ENCODE measurements at places on chromosomes 16 and 17. TPM values are rescaled to one million over a fixed set of nuclear protein-coding genes. Genes with fewer than 3 reads are reported as not detected.

The RAB11FIP4 gene
- 46.0 TPM for total RNA-seq

The CCDC78 gene
- 3.7 TPM for total RNA-seq

The BEAN1 gene
- total RNA-seq, result not detected

The CDH3 gene
- 3.6 TPM for total RNA-seq

The ITGB3 gene
- total RNA-seq, result 15.4 TPM

The AIPL1 gene
- total RNA-seq, result not detected

The TMEM100 gene
- total RNA-seq, result 7.1 TPM

The KCNH4 gene
- not detected for total RNA-seq

The NPIPB8 gene
- total RNA-seq, result 0.74 TPM

The MED31 gene
- 14.3 TPM for total RNA-seq

The HBA2 gene
- total RNA-seq, result 64.9 TPM

The PRRT2 gene
- total RNA-seq, result 1.4 TPM

GRCh38 chr16:19240494-19240893 is 45.0 kb upstream of the CLEC19A start:
- DNase-seq, result no peak
- H3K4me3 ChIP-seq, result no peak overlapping the region
- H3K4me1 ChIP-seq, result no peaks in the 10 kb centered on the region
- H3K36me3 ChIP-seq, result no peaks in the 10 kb centered on the region

GRCh38 chr17:64448665-64449512 is at the start of gene MILR1:
Gene MILR1 (plus strand): TSS chr17:64449115. CDS start chr17:64449169, 54 bp downstream.
- peak; percentile 33 for DNase-seq
- H3K4me3 ChIP-seq, result no peak within 1 kb of the TSS
- H3K27ac ChIP-seq, result peak within 1 kb of the TSS; percentile 9
- H3K4me1 ChIP-seq, result no peaks in the 10 kb centered on the region

- H3K27ac ChIP-seq, result no peak overlapping the region
- no peaks in the 10 kb centered on the region for H3K4me1 ChIP-seq
- no peaks in the 10 kb centered on the region for H3K36me3 ChIP-seq
These were observed 113.5 kb downstream of the TMEM132E start for GRCh38 chr17:34692920-34693319.

DNA sequence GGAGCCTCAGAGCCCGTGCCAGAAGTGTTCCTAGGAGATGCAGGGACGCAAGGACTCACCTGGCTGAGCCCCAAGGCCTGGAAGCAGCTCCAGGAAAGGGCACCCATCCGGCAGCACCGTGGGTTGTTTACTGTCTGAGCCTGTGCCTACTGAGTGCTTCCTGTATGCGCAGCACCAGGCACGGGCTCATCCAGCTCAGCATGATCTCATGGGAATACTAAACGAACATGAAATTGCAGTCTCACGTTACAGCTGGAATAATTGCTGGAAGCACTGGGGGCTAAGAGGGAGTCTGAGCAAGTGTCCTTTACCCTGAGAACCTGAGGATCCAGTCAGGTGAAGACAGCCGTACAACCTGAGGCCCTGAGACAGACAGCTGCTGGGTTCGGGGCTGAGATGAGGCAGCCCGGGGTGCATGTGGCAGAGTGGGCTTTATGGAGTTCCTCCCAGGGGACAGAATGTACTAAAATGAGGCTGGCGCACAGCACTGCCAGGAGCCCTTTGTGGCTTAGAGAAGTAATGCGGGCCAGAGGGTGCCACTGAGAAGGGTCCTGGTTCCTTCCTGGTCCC is 5.4 kb downstream of the CTRL start:
- H3K27me3 ChIP-seq, result no peaks in the 10 kb centered on the region
- H3K4me1 ChIP-seq, result no peaks in the 10 kb centered on the region

DNA sequence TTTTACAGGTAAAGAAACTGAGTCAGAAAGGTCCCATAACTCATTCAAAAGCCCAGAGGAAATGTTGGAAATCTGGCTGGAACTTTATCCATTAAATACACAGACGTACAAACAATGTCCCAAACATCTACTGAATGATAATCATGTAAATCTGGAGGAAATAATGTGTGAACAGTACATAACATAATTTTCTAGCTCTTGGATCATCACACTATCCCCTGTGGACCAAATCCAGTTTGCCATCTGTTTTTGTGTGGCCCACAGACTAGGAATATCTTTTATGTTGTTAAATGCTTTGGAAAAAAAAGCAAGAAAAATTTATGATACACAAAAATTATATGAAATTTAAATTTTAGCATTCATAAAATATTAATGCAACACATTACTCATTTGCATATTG is 389.9 kb upstream of the SOX9 start:
- H3K36me3 ChIP-seq, result no peaks in the 10 kb centered on the region
- DNase-seq, result no peak
- H3K4me3 ChIP-seq, result no peak overlapping the region
- no peaks in the 10 kb centered on the region for H3K4me1 ChIP-seq
- no peak overlapping the region for H3K27ac ChIP-seq
- no peaks in the 10 kb centered on the region for H3K27me3 ChIP-seq

- H3K27ac ChIP-seq, result no peak overlapping the region
- DNase-seq, result no peak
- H3K4me1 ChIP-seq, result no peaks in the 10 kb centered on the region
- no peaks in the 10 kb centered on the region for H3K36me3 ChIP-seq
- H3K27me3 ChIP-seq, result no peaks in the 10 kb centered on the region
- H3K4me3 ChIP-seq, result no peak overlapping the region
These were observed 13.5 kb downstream of the MTHFSD start for GRCh38 chr16:86541560-86541959.

GRCh38 chr16:14473488-14473887 is 156.6 kb downstream of the PARN start:
- H3K4me1 ChIP-seq, result no peaks in the 10 kb centered on the region
- H3K4me3 ChIP-seq, result no peak overlapping the region
- no peak overlapping the region for H3K27ac ChIP-seq
- no peak for DNase-seq
- H3K27me3 ChIP-seq, result no peaks in the 10 kb centered on the region

GRCh38 chr16:50469121-50469743 is 79.0 kb upstream of the NKD1 start:
- H3K27me3 ChIP-seq, result peaks cover 14% of the 10 kb centered on the region
- DNase-seq, result no peak

- H3K27ac ChIP-seq, result no peak overlapping the region
- DNase-seq, result no peak
- H3K27me3 ChIP-seq, result no peaks in the 10 kb centered on the region
- H3K4me1 ChIP-seq, result no peaks in the 10 kb centered on the region
- no peaks in the 10 kb centered on the region for H3K36me3 ChIP-seq
These were observed 17.5 kb downstream of the WWOX start for GRCh38 chr16:78116946-78117345.

- H3K4me1 ChIP-seq, result peaks cover 3% of the 10 kb centered on the region
- no peaks in the 10 kb centered on the region for H3K36me3 ChIP-seq
- peak overlapping the region; percentile 8 for H3K4me3 ChIP-seq
- DNase-seq, result no peak
- peaks cover 26% of the 10 kb centered on the region for H3K27me3 ChIP-seq
These were observed 16.5 kb upstream of the ZFHX3 start for GRCh38 chr16:73064212-73064993.

DNA sequence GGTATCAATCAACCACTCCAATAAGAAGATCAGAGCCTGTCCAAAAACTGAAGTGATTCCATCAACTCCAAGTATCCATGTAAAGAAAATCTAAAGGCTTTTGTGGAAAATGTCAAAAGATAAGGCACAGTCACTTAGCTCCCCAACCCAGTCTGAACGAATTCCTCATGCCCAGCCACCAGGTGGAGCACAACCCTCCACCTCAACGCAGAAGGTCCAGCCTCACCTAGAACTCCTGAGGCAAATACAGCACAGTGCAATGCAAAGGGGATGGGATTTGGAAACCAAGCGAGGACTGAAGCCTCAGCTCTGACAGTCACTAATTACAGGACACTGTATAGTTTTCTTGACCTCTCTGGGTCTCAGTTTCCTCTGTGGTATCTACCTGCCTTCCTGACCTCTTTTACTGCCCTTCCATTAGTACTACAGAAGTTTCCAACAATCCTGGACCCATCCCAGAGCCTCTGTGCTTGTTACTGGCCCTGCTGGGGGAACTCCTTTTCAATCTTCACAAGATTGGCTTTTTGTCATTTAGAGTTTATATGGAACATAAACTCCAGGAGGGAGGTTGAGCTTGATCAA is 2.0 kb downstream of the NCBP3 start:
- DNase-seq, result peak; percentile 63
- H3K27me3 ChIP-seq, result no peaks in the 10 kb centered on the region
- H3K27ac ChIP-seq, result no peak overlapping the region
- H3K4me1 ChIP-seq, result no peaks in the 10 kb centered on the region
- no peaks in the 10 kb centered on the region for H3K36me3 ChIP-seq

GRCh38 chr17:19456016-19456927 is 45.2 kb downstream of the RNF112 start:
- H3K27ac ChIP-seq, result no peak overlapping the region
- H3K4me3 ChIP-seq, result no peak overlapping the region
- H3K4me1 ChIP-seq, result no peaks in the 10 kb centered on the region
- H3K36me3 ChIP-seq, result no peaks in the 10 kb centered on the region

- H3K27ac ChIP-seq, result no peak overlapping the region
- H3K27me3 ChIP-seq, result no peaks in the 10 kb centered on the region
- DNase-seq, result peak; percentile 27
- H3K36me3 ChIP-seq, result no peaks in the 10 kb centered on the region
- no peak overlapping the region for H3K4me3 ChIP-seq
These were observed 90.9 kb downstream of the MYH11 start for GRCh38 chr16:15765880-15766279.

GRCh38 chr17:55723488-55723848 is 804 bp upstream of the TMEM100 start:
- H3K4me3 ChIP-seq, result no peak overlapping the region
- H3K36me3 ChIP-seq, result no peaks in the 10 kb centered on the region
- no peaks in the 10 kb centered on the region for H3K4me1 ChIP-seq
- H3K27ac ChIP-seq, result peak overlapping the region; percentile 26
- no peaks in the 10 kb centered on the region for H3K27me3 ChIP-seq

DNA sequence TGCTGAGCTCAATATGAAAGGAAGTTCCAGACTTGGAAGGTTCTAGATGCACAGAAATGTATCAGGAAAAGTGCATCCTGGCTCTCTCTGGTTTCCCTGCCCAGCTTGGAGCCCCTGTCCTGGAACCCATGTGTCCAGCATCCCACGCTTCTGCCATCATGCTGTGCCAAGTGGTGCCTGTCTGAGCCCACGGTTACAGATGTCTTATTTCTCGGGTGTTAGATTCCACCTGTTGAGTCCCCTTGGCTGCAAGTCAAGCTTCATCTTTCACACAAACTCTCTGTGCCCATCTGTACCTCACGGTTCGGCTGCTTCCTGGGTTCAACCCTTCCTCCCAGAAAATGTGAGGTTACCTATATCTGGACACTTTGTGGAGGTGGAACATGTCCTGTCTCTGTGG is 22.5 kb downstream of the OR1D5 start:
- no peak overlapping the region for H3K4me3 ChIP-seq
- H3K27ac ChIP-seq, result no peak overlapping the region
- DNase-seq, result no peak
- H3K4me1 ChIP-seq, result no peaks in the 10 kb centered on the region
- H3K27me3 ChIP-seq, result no peaks in the 10 kb centered on the region
- H3K36me3 ChIP-seq, result no peaks in the 10 kb centered on the region

- peaks cover 50% of the 10 kb centered on the region for H3K4me1 ChIP-seq
- no peaks in the 10 kb centered on the region for H3K36me3 ChIP-seq
- DNase-seq, result peak; percentile 85
- peak overlapping the region; percentile 68 for H3K27ac ChIP-seq
- H3K27me3 ChIP-seq, result no peaks in the 10 kb centered on the region
These were observed 12.6 kb downstream of the THRA start for GRCh38 chr17:40075201-40075941.

GRCh38 chr17:79623786-79624717 is 13.2 kb upstream of the RBFOX3 start:
- DNase-seq, result no peak
- H3K27me3 ChIP-seq, result no peaks in the 10 kb centered on the region
- no peak overlapping the region for H3K4me3 ChIP-seq
- H3K4me1 ChIP-seq, result no peaks in the 10 kb centered on the region
- no peaks in the 10 kb centered on the region for H3K36me3 ChIP-seq

DNA sequence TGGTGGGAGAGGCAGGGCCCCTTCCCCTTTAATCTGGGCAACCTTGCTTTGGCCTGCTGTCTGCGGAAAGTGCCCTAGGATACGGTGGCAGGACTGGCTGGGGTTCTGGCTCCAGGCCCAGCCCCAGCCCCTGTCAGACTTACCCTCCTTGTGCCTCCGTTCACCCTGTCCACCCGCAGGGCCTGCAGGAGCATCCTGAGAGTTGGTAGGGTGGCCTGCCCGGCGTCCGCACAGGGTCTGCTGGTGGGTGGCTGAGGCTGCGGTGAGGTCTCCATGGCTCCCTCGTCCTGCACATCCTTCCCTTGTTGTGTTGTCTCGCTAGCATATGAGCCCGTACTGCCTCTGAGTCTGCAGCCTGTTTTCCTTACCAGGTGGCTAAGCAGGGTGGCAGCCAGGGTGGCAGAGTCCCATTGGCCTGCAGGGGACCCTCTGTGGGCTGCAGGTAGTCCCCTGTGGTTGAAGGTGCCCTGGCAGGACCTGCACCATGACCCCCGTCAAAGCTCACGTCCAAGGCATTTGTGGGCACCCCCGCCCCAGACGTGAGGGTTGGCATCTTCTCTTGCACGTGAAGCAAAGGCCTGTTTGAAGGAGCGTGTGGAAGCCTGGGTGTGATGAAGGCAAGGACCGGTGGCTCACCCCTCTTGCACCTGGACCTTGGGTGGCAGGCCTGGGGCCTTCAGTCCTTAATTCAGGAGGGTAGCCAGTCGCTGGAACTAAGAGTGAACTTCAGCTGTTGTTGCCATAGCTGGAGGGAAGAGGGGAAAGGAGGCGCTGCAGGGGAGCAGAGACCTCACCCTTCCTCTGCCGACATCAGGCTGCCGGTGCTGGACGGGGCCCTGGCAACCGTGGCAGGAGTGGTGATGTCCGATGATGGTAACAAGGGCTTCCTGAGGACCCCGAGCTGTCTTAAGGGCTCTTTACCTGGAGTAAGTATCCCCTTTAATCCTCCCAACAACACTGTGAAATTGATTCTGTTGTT is 293.7 kb downstream of the SEC14L1 start:
- no peaks in the 10 kb centered on the region for H3K27me3 ChIP-seq
- DNase-seq, result no peak
- no peak overlapping the region for H3K4me3 ChIP-seq
- no peaks in the 10 kb centered on the region for H3K36me3 ChIP-seq
- H3K27ac ChIP-seq, result peak overlapping the region; percentile 40

DNA sequence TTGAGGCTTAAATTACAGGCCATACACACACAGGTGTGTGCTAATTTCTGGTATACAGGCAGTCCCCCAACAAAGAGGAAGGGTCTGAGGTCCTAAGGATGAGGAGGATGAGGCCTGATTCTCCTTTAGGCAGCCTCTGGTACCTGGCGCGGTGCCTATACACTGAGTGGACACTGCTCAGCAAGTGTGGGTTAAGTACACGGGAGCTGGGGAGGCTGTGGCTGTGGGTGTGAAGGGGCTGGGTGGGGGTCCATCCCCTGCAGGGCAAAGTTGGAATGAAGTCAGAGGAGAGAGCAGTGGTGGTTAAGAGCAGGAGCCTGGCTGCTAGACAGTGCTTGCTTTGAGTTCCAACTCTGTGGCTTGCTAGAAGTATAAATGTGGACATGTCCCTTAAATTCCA is 10.9 kb downstream of the MRM1 start:
- H3K27ac ChIP-seq, result no peak overlapping the region
- peaks cover 6% of the 10 kb centered on the region for H3K4me1 ChIP-seq
- no peak overlapping the region for H3K4me3 ChIP-seq
- H3K36me3 ChIP-seq, result no peaks in the 10 kb centered on the region
- H3K27me3 ChIP-seq, result no peaks in the 10 kb centered on the region

- DNase-seq, result no peak
- no peaks in the 10 kb centered on the region for H3K36me3 ChIP-seq
These were observed 3.0 kb downstream of the NUBP2 start for GRCh38 chr16:1785846-1786170.

All from colonic mucosa (tissue), 4 donors.